ENCODE measurements at places on chromosomes 12 and 14.

GRCh38 chr14:104104076-104104901, 18.8 kb downstream of the ASPG start:
- no peak for DNase-seq

DNA sequence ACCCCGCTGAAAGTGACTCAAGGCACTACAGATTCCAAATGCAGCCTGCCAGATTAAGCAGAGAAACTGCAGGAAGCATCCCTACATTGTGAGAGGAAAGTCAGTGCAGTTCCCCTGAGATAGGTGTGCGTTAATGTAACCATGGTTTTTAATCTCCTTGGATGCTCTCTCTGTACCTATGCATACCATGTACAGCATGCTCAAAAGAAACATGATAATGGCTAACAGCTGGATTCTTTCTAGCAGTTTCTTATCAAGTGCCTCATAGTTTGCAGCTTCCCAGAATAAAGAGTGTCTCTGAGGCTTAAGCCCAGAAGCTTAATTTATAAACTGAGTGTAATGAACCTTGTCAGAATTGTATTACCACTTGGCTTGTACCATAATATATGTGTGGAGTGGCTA, 17.1 kb upstream of the MDM1 start:
- DNase-seq: no peak

DNA sequence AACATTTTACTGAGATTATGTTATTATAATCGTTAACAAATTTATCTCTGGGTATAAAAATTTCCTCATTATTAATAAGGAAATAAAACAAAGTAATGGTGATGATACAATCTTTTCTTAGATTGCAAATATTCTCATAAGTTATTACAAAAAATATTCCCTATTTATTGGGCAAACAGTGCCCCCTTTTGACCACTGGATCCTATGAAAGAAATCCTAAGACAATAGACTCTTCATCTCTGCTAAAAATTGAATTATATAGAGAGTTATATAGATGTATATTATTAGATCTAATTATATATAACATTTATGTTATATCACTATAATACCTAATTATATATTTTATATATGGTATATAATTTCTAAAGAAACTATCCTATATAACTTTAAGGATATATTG, 94.2 kb upstream of the FGD4 start:
- DNase-seq: peak; percentile 20

DNA sequence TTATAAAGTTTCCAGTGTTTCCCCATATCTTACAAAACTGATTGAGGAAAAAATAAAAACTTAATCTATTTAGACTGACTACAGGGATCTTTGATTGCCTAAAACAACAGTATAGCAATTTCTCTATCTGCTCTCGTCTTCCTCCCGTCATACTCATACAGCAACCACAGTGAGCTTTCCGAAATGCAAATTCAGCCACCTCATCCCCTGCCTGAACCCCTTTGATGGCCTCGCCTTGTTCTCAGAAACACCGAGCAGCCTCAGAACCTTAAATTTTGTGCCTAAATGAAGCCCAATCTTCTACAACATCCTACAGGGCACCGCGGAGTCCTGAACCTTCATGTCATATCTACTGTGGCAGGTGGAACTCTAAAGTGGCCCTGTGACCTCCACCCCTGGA, 223.7 kb upstream of the TMEM132C start:
- DNase-seq: no peak

- DNase-seq: no peak
Measured at GRCh38 chr12:12582895-12583303, 20.2 kb upstream of the DUSP16 start.

- no peak for DNase-seq
Measured at GRCh38 chr12:64720884-64721283, 38.3 kb downstream of the GNS start.

- no peak for DNase-seq
Measured at GRCh38 chr12:40668099-40668529, 24.1 kb upstream of the CNTN1 start.

DNA sequence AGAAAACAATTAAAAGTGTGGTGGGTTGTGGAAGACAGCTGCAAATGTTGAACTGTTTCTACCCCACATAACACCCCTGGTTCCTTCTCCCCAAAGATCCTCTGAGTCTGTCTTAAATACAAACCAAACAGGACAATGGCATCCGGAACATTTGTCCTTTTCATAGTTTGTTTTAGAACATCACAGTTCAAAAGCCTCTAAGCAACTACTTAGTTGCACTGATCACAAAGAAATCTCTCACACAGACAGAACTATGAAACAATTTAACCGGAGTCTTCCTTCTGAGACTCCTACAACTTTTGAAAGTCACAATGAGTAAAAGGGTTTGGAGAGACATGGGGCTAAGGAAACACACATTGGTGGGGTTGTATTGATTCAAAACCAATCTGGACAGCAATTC, 125.6 kb downstream of the SLC25A21 start:
- no peak for DNase-seq

DNA sequence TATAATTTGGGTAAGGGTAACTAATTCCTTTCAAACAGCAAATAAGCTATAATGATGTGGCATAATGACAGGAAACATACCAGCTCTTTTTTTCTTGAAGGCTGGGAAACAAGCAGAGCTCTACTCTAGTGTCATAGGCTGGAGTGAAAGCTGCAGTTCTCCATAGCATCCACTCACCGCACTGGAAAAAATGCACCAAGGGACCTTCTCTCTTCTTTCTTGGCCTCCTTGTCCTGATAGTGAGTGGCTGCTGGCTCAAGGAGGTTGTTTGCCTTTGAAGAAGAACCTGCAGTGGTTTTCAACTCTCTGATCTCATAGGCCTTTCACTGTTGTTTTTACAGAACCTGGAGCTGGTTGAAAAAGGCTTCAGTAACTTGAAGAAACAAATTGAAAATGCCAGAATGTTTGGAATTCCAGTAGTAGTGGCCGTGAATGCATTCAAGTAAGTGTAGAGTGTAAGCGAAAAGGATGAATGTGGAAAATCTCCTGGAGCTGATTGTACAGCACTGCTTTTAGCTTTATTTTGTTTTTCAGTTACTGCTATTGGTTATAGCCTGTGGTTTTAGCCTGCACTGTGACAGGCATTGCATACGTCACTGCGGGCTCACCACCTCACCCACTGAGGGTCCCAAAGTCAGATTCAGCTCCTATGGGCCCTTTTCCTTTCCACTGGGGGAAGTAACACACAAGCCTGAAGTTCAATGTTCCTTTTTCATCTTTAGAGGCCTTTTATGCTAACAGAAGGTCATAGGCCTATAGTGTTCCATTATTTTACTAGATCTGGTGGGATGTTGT, 17.2 kb upstream of the AKAP5 start:
- no peak for DNase-seq

DNA sequence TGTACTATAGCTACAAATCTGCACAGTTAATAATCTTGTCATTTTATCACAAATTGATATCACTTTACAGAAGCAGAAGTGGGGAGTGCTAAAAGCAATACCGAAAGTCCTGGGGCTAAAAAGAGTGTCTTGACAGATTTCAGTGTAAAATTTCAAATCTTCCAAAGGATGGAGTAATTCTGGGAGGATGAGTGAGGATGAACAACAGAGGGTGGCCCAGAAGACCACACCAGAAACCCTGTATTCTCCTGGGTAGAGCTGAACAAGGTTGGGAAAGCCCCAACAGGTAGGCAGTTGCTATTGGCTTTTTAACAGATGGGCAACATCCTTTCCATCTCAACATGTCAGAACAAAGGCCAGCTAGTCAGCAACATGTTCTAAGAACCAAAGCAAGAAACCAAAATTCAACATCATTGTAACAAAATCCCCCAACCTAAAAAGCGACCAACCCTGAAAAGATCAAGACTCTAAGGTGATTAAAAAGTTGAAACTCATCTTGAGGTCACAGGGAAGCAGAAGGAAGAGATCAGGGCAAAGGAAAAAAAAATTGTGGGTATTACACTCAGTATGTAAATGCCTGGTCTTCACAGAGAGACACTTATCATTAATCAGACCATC, 38.8 kb downstream of the CBX5 start:
- DNase-seq: no peak
